ENCODE measurements at places on chromosomes 16 and 17. TPM values are rescaled to one million over a fixed set of nuclear protein-coding genes. Genes with fewer than 3 reads are reported as not detected.

The DRC7 gene
- total RNA-seq = not detected

The CYTH1 gene
- total RNA-seq = 34.2 TPM

The MPV17L gene
- 0.72 TPM for total RNA-seq

The TEKT1 gene
- total RNA-seq = not detected

The SLC6A2 gene
- not detected for total RNA-seq

The HOXB3 gene
- 2.7 TPM for total RNA-seq

The PRCD gene
- total RNA-seq = 3.1 TPM

The TP53TG3 gene
- 0.48 TPM for total RNA-seq

The GCGR gene
- total RNA-seq = not detected
